ENCODE measurements at places on chromosomes 11 and 22. TPM values are rescaled to one million over a fixed set of nuclear protein-coding genes. Genes with fewer than 3 reads are reported as not detected.

DNA sequence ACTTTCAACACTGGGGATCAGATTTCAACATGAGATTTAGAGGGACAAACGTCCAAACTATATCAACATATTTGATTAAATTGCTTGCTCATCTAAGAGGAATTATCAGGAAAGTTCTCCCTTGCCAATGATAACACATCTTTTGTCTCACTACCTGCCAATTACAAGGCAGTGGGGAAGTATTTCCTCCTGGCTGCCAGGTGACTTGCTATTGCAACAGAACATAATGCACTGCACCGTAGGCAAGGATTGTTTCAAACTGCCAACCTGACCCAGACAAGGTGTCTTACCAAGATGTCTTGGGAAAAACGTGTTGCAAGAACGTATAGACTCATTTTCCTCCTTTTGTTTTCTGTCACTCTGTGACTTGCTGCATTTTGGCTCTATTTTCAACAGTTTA is 711.6 kb downstream of the METTL15 start:
- DNase-seq, result no peak

The TOLLIP gene
- polyA plus RNA-seq, result 21.0 TPM

- DNase-seq, result no peak
Measured at GRCh38 chr11:104665641-104666040, 232.6 kb downstream of the CASP12 start.

The IGF2 gene
- polyA plus RNA-seq, result 5,535 TPM

GRCh38 chr11:563812-564578 is 3.2 kb downstream of the RASSF7 start:
- no peak for DNase-seq

DNA sequence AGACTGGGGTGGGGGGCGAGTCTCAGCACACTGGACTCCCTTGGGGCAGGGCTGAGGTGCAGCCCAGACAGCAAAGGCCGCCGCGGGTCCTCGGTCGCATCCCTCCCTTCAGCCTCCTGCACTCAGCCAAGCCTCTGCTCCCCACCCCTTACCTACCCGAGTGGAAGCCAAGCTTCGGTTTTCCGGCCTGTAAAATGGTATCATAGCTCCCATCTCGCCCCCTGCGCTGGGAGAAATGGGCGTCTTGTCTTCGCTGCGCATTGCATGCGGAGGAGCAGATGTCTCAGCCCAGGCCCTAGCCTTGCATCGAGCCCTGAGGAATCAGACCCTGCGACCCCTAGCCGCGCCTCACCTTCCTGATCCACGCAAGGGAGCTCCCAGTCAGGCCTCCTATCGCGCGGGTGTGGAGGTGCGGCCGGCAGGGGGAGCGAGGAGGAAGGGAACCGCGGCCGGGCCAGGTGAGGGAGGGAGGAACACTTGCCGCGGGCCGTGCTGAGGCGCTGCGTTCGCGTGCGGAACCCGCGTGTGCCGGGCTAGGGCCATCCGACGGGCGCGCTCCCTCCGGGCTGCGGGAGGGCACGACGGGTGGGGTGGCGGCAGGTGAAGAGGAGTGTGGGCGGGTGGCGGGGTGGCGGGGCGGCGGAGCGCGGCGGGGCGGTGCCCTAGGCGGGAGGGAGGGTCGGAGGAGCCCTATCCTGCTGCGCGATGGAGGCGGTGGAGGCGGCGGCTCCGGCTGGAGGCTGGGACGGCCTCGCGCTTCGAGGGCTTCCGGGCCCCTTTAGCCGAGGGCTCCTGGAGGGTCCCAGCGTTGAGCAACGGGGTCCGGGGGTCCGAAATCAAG is 4.1 kb upstream of the TBX1 start:
- DNase-seq, result no peak

- no peak for DNase-seq
Measured at GRCh38 chr22:37206841-37207821, 5.1 kb downstream of the SSTR3 start.

The SMDT1 gene
- 155 TPM for polyA plus RNA-seq

DNA sequence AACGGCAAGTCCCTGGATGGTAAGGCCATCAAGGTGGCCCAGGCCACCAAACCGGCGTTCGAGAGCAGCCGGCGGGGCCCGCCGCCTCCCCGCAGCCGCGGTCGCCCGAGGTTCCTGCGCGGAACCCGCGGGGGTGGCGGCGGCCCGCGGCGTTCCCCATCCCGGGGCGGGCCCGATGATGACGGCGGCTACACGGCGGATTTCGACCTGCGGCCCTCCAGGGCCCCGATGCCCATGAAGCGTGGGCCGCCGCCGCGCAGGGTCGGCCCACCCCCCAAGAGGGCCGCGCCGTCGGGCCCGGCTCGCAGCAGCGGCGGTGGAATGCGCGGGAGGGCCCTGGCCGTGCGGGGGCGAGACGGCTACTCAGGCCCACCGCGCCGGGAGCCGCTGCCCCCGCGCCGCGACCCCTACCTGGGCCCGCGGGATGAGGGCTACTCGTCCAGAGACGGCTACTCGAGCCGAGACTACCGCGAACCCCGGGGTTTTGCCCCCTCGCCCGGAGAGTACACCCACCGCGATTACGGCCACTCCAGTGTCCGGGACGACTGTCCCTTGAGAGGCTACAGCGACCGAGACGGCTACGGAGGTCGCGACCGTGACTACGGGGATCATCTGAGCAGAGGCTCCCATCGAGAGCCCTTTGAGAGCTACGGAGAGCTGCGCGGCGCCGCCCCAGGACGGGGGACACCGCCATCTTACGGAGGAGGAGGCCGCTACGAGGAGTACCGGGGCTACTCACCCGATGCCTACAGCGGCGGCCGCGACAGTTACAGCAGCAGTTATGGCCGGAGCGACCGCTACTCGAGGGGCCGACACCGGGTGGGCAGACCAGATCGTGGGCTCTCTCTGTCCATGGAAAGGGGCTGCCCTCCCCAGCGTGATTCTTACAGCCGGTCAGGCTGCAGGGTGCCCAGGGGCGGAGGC is 792 bp downstream of the RBMXL2 start:
- DNase-seq, result no peak

- no peak for DNase-seq
Measured at GRCh38 chr22:33224841-33225240, 166.7 kb upstream of the SYN3 start.

GRCh38 chr11:36002796-36003195 is 58.9 kb downstream of the LDLRAD3 start:
- no peak for DNase-seq

DNA sequence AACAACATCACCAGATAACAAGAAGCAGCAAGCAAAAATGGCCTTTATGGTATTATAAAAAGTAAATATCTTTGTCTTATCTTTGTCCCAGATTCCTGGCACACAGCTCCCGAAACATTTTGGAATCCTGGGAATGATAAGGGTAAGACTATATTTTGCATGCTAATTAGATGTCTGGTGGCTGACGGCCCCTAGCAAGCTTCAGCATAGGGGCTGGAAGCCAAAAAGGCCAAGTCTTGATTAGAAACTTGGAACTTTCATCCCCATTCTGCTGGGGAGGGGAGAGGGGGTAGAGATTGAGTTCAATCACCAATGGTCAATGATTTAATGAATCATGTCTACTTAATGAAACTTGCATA is 38.2 kb upstream of the EED start:
- no peak for DNase-seq

The SMTNL1 gene
- polyA plus RNA-seq, result 191 TPM

The NCF4 gene
- 3.5 TPM for polyA plus RNA-seq

- DNase-seq, result no peak
Measured at GRCh38 chr11:130323452-130324450, 9.0 kb upstream of the ZBTB44 start.

DNA sequence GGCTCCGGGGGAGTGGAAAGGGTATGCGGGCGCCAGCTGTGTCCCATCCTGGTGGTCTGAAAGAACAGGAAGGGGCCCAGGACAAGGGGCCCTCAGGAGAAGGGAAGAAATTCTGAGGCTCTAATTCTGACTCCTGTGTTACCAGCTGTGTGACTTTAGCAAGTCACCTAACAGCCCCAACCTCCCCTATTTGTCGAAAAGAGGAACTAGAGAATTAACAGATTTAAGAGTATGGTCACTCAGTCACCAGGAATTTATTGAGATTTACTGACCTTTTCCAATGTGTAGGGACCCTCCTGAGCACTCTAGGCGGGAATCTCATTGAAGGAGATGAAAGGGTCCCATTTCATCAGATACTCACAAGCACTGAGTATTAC is 14.6 kb downstream of the RPS6KA4 start:
- DNase-seq, result no peak
